ENCODE measurements at places on chromosomes 5 and 9.

DNA sequence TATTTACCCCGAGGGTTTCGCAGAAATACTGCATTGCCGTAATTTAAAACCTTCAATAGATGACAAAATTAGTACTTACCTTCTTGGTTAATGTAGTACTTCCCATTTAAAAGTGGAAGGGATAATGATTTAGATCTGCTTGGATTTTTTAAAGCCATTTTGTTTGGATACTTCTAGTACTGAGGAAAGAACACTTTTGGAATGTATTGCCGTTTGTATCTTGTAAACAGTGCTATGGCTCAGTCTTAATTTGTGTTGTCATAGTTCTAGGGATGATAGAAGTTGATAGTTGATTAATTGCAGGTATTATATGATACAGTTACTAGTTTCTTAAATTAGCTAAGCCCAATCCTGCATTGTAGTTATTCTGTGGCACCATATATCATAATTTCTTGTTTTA, 33.1 kb downstream of the TNPO1 start:
- no peak for DNase-seq

- no peak for DNase-seq
Observed at GRCh38 chr5:127305493-127305892, 14.9 kb downstream of the MEGF10 start.

GRCh38 chr9:17837965-17838364, 259.1 kb downstream of the SH3GL2 start:
- DNase-seq = no peak

GRCh38 chr5:108753877-108754276, 6.2 kb downstream of the FER start:
- DNase-seq = no peak

All from retina (tissue), 1 donor.